Omental fat pad (tissue), 4 donors: ENCODE measurements at places on chromosomes 12 and 14.

GRCh38 chr12:70317781-70318180 lies 48.3 kb upstream of the KCNMB4 start:
- no peak for DNase-seq

- no peak for DNase-seq
These were observed 201.3 kb downstream of the TTC7B start for GRCh38 chr14:90614696-90615516.

DNA sequence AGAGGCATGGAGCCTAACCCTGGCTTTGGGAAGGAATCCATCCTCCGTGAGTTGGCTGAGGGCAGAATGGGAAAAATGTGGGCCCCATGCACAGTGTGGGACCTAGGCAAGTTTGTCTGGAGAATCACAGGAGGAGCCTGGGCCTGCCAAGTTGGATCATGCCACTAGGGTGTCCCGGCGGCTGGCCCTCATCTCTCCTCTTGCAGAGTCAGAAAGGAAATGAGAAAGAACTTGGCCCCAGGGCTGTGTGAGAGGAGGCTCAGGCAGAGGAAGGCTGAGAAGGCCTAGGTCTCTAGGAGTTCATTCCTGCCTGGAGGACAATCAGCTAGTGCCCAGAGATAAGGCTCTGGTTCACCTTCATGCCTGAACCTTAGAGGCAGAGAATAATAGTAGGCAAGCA lies 2.5 kb upstream of the ESRRB start:
- DNase-seq = no peak

DNA sequence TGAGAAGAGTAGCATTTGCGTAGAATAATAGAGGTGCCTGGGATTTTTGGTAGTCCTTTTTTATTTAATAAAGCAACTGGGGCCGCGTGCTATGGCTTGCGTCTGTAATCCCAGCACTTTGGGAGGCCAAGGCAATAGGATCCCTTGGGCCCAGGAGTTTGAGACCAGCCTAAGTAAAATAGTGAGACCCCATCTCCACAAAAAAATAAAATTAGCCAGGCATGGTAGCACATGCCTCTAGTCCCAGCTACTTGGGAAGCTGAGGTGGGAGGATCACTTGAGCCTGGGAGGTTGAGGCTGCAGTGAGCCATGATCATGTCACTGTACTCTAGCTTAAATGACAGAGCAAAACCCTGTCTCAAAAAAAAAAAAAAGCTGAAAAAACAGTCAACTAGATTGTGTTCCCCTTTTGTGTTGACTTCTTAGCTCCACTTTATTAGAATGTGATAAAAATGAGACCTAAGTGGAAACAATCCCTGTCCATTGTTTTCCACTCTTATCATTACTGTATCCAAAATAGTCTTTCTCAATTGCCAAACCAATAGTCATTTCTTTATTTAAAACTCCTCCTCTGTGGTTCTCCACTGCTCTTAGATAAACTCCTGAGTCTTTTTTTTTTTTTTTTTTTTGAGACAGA lies 7.4 kb downstream of the PRKCH start:
- DNase-seq = no peak

DNA sequence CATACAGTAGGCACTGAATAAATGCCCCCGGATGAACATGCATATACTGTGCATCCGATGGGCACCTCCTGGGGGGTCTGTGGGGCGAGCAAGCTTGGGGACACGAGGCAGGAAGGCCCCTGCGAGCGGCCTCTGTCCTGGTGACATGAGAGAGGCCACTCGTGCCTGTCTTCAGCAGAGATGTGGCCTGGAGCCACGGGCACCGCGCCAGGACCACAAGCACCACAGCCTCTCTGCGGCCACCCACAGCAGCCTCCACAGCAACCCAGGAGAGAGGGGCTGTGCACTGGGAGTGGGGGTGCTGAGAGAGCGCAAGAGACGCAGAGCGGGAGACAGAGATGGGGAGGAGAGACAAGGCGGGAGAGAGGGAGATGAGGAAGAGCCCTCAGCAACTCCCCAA lies 118.5 kb downstream of the RFLNA start:
- DNase-seq = no peak
